Stimulated activated CD4-positive, alpha-beta T cell treated with anti-CD3 and anti-CD28 coated beads, Interleukin-1b, Interleukin-23, amount 100 ng/mL, for 24 hours (primary cell): ENCODE measurements at places on chromosomes 4 and X.

GRCh38 chr4:100804576-100805360, 286.9 kb upstream of the EMCN start:
- DNase-seq: no peak

DNA sequence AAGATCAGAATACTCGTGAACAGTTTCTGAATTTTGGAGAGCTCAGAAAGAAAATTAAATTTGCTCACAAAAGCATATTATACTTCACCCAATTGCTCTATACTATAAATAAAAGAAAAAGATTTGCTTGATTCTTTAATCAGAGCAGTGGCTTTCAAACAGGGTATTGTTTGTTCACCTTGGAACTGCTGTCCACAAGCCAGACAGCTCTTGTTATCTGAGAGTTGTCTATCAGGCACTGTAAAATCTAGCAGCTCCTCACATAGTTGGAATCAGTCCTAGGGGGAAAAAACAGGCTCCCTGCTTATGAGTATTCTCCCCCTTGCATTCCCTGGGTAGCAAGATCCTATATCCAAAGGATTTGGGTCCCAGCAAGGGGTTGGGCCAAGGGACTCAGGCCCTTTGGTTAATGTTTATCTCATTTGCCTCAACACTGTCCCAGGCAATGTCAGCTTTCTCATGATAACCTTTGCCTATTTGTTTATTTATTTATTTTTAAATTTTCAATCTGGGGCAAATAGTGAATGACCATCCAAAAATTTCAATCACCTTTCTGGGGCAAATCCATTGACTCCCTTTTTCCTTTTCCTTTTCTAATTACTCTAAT, 24.1 kb upstream of the MAGEB16 start:
- no peak for DNase-seq

- DNase-seq: no peak
These were observed 382.7 kb downstream of the UNC5C start for GRCh38 chr4:95165926-95166524.

GRCh38 chrX:63686878-63687714, 97.9 kb downstream of the ARHGEF9 start:
- no peak for DNase-seq

GRCh38 chr4:119080721-119081541, 54.7 kb upstream of the MYOZ2 start:
- no peak for DNase-seq

DNA sequence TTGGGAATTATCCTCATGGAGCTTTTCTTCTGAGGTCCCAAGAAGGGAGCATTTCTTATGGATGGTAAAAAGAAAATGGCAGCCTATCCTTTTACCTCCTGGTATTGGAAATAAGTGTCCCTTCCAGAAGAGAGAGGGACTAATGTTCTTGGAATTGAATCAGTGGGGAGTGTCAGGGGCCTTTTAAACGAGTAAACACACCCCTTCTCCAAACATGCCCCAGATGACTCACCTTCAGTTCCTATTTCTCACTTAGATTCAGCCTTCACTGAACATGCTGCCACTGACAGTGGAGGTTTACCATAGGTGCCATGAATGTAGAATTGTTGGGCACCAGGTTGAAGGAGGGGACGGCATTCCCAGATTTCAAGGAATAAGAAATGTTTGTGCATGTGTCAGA, 19.0 kb downstream of the MAGEC2 start:
- DNase-seq: no peak

DNA sequence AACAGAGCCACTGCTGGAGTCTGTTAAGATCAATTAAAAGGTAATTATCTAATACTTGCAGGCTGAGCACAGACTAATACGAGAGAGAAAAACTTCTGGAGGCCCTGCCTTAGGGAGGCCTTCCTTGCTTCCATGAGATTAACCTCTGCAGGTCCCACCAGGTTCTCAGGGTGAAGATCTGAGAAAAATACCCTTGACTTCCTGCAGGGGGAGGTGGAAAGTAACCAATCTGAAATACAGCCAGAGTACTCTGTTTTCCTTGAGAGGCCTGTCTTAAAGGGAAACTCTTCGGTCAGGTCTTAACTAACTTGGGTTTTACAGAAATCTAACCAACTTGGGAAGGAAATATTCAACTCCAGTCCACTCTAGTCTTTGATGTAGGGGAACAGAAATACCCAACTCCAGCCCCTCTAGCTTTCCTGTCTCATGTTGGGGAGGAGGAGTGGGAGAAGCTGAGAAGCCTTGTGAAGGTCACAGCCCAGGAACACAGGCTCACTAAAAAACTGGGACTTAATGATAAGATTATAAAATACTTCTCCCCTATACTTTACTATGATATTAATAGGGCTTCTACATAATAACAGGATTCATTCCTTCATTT, 77.1 kb downstream of the TBCK start:
- DNase-seq: no peak

- DNase-seq: no peak
These were observed 208.9 kb downstream of the CLCN4 start for GRCh38 chrX:10365532-10366265.

GRCh38 chr4:159360549-159360948, 257.7 kb downstream of the RAPGEF2 start:
- no peak for DNase-seq

- DNase-seq: no peak
These were observed 110.7 kb upstream of the IGSF1 start for GRCh38 chrX:131399678-131400428.

- DNase-seq: no peak
These were observed 134.6 kb downstream of the ASMT start for GRCh38 chrX:1749499-1749898.

DNA sequence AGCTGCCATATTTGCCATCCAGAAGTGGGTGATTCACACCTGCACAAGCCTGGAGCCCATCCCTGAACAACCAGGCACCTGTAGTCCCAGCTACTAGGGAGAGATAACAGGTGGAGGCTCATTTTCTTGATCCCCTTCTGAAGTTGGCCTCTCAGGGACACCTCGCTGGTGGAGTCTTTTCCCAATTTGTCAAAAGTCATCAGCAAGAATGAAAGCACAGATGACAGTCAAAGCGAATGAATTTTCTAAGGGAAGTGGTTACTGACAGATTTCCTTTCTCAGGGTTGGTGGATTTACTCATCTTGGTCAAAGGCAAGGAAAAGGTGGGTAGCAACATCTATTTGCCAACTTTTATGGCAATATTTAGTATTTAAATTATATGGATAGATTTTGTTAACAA, 36.5 kb downstream of the FGFBP1 start:
- no peak for DNase-seq

DNA sequence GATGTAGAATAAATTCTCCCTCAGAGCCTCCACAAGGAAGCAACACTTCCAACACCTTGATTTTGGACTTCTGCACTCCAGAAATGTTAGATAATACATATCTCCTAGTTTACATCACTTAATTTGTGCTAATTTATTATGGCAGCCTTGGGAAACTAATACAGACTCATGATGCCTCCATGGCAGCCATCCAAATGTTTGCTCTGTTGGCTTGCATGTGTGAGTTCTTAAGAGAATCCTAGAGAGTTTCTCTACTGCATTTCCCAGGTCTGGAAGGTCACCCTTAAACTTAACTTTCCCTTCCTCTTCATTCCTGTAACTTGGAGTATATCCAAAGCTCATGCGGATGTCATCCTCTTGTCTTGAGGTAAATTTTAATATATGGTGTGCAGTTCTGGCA, 956.1 kb downstream of the ADGRL3 start:
- no peak for DNase-seq

GRCh38 chr4:113423631-113424030, 337.9 kb downstream of the CAMK2D start:
- no peak for DNase-seq

DNA sequence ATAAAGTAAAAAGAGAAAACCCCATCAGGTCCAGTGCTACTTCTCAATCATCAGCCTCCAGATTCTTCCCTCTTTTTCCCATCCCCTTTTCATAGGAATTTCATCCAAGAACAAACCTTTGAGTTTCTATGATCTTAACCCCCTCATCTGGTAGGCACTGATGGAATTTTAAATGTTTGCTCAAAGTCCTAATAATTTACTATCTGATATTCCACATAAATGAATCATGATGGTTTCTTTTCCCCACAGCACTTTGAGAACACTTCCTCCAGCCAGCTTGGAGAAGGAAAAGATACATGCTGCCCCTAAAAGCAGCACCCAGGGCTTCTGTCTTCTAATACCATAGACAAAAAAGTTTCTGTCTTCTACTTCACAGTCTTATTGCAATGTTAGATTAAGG, 19.4 kb upstream of the KLHL8 start:
- DNase-seq: no peak

DNA sequence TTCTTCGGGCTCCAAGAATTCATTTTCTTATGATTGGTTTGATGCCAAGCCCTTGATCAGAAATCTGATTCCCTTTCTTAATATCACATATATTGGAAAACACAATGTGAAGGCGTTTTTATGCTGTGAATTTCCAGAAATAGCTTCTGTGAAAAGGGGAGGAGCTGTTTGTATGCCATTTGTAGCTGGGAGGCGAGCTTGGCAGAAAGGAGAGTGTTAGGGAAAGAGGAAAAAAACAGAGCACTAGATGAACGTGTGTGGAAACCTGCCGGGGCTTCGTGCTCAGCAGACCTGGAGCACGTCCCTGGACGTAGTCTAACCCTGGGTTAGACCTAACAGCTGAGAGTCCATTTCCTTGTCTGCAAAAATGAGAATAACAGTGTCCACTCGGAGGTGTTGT, 3.4 kb downstream of the CLCN4 start:
- DNase-seq: no peak

DNA sequence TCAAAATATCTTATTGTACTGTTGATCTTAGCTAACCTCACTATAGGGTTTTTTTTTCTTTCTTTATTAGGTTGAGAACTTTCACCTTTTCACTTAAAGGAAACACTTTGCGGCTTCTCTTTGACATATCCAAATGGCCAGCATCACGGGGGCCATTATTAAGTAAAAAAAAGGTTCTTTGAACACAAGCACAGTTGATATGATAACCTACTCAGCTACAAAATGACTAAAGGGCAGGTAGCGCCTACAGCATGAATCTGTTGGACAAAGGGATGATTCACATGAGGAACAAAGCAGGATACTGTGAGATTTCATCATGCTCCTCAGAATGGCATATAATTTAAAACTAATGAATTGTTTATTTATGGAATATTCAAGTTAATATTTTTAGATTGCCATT, 119.6 kb downstream of the CCSER1 start:
- DNase-seq: no peak

- peak; percentile 37 for DNase-seq
These were observed 10.4 kb upstream of the TSPYL2 start for GRCh38 chrX:53071604-53072417.

DNA sequence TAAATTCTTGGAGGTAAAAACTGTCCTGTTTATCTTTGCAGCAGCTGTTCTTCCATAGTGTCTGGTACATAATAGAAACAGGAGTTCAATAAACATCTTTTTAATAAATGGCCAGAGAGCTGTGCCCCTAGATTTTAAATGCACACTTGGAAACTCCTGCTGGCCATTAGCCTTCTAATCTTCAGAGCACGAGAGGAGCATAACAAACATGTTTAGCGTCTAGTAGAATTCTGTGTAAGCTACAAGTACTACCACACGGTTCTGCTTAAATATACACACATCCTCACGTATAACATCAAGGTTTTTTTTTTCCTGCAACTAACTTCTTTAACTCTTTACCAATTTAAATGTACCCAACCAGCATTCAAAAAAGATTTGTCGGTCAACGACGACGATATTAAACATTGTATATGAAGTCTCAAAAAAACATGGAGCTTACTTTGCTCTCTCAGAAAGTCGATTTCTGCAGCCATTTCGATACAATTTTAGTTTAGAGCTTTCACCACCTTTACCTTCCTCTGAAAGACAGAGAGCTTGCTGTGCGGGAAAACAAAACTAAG, 628 bp downstream of the SCLT1 start:
- no peak for DNase-seq

GRCh38 chr4:41175794-41176193, 38.5 kb downstream of the APBB2 start:
- no peak for DNase-seq

DNA sequence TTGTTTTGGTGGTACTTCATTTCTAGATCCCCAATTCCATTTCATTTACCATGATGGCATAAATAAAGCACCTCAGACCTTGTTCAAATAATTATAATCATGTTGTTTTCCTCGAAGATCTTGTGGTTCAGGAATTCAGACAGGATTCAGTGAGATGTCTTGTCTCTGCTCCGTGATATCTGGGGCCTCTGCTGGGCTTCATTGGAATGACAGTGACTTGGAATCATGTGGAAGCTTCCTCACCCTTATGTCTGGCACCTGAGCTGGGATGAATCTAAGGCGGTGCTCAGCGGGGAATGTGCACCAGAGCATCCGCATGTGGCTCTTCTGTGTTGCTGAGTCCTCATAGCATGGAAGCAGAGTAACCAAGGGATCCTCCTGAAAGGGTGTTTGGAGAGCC, 132.2 kb downstream of the VEGFC start:
- no peak for DNase-seq

- no peak for DNase-seq
These were observed 59.1 kb downstream of the SCFD2 start for GRCh38 chr4:53306729-53307128.

DNA sequence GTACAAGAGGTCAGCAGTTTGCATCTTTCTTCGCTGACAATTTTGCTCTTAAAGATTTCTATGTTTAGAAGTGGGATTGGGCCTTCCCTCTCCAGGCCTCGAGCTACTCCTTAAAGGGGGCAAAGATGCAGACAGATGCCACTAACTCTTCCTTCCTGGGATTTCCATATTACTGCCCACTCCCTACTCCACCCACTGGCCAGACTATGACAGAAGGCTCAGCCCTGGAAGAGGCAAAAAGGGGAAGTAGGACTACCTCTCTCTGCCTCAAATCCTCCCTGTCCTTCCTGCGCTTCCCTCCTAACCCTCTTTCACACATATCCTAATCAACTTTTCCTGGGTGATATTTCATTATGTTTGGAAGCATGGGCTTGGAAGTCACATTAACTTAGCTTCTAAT, 58.3 kb downstream of the EVC2 start:
- no peak for DNase-seq
